HT-29 (cell line): ENCODE measurements at places on chromosomes 4 and X.
A peak's percentile ranks its signal among the peaks of the same experiment; 100 is the strongest.

DNA sequence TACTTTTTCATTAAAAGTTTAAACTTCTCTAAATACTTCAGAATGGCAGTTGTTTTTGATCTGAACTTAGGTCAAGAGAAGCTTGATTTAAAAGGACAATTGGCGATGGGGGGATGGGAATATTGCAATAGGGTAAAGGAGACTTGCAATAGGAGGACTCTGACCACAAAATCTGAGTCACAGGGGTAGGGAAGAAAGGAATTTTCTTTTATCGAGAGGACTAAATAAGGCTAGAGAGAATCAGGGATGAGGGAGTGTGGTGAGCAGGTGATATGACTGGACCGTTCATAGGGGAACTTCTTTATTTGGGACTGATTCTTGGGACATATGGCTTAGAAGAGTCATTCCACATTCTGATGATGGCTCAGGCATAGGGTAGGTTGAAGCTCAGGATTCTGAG, 1260.2 kb downstream of the ADGRL3 start:
- peak; percentile 31 for DNase-seq

DNA sequence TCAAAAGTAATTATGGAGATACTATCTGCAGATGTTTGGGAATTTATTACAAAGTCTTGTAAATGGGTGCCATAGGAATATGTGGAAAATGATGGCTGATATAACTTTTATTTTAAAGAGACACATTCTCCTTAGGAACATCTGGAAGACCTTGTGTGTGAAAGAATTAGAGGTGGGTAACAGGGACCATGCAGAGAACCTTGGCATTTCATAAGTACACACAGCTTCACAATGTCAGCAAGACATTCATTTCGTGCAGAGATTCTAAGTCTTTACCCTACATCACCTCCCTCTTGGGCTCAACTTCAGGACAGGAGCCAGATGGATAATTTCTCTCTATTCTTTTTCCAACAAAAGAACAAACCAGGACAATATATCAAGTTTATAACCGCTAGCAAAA, 458.1 kb upstream of the INTU start:
- no peak for DNase-seq

DNA sequence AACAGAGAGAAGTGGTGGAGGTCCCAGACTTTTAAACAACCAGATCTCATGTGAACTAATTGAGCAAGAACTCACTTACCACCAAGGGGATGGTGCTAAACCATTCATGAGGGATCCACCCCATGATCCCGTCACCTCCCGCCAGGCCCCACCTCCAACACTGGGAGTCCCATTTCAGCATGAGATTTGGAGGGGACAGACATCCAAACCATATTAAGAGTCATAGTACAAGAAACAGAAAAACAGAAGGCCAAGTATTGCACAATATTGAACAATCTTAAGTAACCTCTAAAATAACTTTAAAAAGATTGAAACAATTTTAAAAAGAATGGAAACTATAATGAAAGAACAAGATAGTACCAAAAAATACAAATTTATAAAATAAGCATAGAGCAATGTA, 110.0 kb downstream of the CBR4 start:
- DNase-seq = no peak

DNA sequence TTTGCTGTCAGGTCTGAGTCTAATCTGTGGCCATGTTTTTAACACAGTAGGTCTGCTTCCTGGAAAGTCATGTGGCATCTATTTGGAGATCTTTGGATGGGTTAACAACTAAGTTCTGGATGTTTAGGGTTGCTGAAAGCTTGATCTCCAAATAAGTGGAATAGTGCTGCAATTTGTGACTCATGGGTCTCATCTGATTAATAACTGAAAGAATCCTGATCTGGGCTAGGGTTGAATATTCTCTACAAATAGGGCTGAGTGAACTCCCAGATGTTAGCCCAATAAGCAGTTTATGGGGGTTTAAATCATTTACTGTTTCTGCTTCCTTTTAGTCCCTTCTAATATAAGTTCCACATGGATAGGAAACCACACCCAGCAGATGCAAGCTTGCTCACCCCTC, 23.1 kb downstream of the CT47C1 start:
- no peak for DNase-seq

DNA sequence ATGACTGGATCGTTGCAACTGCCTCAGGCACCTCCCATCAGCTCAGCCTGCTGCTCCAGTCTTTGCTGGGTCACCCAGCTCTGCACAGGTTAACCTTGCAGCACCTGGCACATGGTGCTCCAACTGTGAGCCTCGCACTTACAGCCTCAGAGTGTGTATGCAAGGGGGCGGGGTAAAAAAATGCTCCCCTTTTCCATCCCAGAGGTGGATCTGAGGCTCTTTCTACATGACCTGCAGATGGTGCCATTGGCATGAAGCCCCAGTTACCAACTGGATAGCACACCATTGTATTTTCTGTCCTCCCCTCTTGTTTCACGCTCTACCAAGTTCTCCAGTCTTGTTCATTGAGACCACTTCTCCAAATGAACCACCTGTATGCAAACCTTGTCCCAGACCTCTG, 46.2 kb upstream of the TRPC3 start:
- peak; percentile 8 for DNase-seq

DNA sequence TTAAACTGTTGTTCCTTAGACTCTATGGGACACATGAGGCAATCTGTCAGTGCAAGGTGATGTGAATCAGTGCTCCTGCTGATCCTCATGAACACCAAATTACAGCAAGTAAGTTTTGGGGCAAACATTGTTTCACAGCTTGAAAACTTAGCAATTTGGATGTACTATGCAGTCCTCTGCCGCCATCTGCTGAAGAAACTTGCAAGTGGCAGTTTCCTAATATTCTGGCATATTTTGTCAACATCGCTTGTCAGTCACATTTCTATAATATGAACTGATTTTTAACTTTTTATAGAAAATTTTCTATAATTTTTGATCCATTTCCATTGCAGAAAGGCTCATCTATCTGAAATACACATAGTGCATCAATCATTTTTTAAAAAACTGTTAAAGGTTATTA, 56.3 kb downstream of the ZAR1 start:
- peak; percentile 44 for DNase-seq

DNA sequence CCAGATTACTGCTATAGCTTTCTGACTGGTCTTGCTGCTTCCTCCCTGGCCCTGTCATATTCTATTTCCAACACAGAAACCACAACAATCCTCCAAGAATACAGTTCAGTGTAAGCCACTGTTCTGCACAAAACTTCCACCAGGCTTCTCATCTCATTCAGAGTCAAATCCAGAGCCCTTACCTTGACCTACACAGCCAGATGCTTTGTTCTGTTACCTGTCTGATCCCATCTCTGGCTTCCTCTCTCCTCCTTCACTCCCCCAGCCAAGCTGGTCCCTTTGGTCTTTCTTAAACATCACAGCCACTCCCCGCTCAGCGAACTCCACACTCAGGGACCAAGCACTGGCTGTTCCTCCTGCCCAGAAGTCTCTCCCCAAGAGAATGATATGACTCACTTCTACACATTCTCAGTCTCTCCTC, 84.8 kb upstream of the BMP2K start:
- no peak for DNase-seq

GRCh38 chr4:167616476-167616875, 382.2 kb upstream of the SPOCK3 start:
- DNase-seq = no peak

- no peak for DNase-seq
These were observed 9.9 kb downstream of the MTMR1 start for GRCh38 chrX:150702966-150703694.

- DNase-seq = no peak
These were observed 17.5 kb downstream of the ZNF330 start for GRCh38 chr4:141238186-141238585.

GRCh38 chr4:140131675-140132229, 22.2 kb downstream of the MAML3 start:
- no peak for DNase-seq

DNA sequence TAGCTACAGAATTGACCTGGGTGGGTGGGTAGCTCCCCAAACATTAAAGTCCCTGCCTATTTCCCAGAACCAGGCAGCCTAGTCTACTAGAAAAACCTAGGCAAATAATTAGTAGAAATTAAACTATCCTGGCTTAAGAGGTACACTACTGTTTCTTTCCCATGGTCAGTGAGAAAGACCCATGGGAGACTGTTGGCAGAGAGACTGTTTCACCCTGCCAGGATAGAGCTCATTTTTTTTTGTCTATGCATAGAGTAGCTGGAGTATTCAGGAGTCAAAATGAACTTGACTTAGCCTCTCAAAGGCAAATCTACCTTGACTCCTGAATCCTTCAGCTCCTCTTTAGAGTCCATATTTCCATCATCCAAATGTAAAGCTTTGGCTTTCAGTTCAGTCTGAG, 107.0 kb upstream of the AR start:
- no peak for DNase-seq

DNA sequence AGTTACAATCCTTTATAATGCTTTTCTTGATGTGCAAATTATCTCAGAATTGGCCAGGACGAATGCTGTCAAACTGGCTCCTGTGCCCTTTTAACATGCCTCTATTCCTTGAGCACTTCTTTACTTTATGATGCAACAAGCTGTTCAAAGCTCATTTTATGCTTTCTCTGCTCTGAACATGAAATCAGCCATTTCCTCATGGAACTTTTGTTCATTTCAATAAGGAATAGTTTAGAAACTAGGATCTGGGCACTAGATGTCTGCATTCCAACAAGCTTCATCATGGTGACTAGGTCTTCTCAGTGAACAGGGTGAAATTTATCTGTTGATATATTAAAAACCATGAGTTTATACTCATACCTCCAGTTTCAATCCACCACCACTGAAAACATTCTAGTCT, 87.3 kb upstream of the TEX13A start:
- DNase-seq = no peak

- DNase-seq = no peak
These were observed 29.9 kb downstream of the DOK7 start for GRCh38 chr4:3492741-3493719.

DNA sequence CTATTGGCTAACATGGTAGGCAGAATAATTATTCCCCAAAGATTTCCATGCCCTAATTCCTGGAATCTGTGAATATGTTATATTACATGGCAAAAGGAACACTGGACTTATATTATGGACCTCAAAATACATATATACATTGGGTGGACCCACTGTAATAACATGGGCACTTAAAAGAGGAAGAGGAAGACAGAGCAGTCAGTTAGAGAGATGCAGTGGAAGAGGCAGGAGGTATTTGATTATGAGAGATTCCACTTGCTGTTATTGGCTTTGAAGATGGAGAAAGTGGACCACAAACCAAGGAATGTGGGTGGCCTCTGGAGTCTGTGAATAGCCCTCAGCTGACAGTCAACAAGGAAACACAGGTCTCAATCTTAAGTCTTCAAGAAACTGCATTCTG, 14.0 kb upstream of the ART3 start:
- DNase-seq = peak; percentile 21

- DNase-seq = no peak
These were observed 45.8 kb upstream of the CLCN4 start for GRCh38 chrX:10110984-10111363.

- no peak for DNase-seq
These were observed 1.8 kb downstream of the SFRP2 start for GRCh38 chr4:153787061-153787560.

DNA sequence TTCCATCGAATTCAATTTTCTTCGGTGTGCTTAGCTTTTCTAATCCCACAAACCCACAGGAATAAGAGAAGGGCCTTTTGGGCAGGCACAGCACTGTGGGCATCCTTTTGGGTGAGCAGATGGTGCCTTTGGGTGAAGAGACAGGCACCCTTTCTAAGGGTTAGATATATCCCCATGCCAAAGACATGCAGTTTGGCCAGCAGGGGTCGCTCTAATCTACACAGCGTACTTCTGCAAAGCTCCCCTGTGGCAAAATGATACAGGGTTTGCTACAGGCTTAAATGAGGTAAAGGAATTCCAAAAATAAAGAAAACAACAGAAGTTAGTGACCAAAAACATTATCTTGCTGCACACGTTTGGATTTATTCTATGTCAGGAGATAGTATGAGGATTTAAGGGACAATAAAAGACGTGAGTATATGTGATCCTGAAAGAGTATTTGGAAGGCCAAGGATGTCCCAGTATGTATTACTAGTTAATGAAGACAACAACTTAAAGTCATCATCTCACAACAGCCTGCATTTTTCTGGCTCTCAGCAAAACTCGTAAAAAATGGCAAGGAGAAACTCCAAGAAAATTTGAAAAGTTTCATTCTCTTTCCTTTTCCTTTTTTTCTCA, 49.5 kb downstream of the PHEX start:
- peak; percentile 79 for DNase-seq

GRCh38 chrX:118199997-118200396, 83.4 kb upstream of the KLHL13 start:
- no peak for DNase-seq

GRCh38 chrX:11480626-11481025, 185.1 kb downstream of the ARHGAP6 start:
- DNase-seq = no peak

DNA sequence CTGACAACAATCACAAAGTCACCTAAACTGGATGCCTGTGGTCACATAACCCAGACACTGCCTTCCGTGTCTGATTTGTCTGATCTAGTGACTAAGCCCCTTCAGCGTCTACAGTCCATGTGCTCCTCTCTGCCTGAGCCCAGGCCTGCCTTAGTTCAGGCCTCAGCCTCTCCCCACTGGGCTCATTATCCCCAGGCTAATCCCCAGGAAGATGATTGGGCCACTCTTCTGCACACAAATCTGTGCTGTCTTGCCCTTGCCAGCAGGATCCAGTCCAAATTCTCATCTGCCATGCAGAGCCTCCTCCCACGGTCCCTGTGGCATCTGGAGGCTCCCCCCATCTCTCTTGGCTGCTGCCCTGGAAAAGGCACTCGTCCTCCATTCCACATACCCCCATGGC, 96.5 kb downstream of the SLC2A9 start:
- DNase-seq = no peak

DNA sequence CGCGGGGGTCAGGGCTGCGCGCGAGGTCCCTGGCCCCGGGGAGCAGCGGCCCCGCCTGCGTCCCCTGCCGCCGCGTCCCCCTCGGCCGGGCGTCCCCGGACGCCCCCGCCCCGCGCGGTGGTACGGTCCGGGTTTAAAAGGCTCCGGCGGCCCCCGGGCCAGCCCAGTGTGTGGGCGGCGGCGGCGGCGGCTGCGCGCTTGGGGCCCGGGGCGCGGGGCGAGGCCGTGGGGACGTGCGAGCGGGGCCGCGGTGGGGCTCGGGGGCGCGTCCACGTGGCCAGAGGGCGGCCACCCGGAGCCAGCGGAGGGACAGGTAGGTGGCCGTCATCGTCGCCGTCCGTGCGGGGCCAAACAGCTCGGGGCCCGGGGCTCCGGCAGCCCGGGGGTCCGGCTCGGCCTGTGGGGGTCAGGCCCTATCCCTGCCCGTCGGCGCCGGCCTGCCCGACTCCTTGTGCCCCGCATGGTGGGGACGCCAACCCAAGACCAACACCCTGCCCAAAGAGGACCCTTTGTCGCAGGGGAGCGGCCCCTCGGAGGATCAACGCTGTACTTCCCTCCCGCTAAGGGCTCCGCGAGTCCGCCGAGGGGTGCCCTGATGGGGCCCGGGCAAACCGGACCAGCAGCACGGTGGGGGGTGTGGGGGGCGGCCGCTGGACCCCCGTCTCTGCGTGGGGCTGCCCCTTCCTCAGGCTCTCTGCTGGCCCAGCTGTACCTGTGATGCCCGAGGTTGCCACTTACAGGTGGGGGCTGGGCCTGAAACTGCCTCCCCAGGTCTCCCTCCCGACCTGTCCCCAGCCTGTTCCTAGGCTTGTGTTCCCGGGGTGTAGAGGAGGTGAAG, at the start of gene PLXNA3:
Gene PLXNA3 (plus strand): TSS at position 166 of the 838 bp plus-strand sequence. CDS start 1,903 bp downstream, outside the sequence.
- DNase-seq = peak; percentile 36
